NCI-H1930 (cell line): ENCODE measurements at places on chromosomes 6 and 20.

GRCh38 chr6:106124015-106124414 lies 37.9 kb downstream of the PRDM1 start:
- no peak for DNase-seq

- no peak for DNase-seq
Measured at GRCh38 chr20:33781945-33782344, 29.2 kb upstream of the CHMP4B start.

DNA sequence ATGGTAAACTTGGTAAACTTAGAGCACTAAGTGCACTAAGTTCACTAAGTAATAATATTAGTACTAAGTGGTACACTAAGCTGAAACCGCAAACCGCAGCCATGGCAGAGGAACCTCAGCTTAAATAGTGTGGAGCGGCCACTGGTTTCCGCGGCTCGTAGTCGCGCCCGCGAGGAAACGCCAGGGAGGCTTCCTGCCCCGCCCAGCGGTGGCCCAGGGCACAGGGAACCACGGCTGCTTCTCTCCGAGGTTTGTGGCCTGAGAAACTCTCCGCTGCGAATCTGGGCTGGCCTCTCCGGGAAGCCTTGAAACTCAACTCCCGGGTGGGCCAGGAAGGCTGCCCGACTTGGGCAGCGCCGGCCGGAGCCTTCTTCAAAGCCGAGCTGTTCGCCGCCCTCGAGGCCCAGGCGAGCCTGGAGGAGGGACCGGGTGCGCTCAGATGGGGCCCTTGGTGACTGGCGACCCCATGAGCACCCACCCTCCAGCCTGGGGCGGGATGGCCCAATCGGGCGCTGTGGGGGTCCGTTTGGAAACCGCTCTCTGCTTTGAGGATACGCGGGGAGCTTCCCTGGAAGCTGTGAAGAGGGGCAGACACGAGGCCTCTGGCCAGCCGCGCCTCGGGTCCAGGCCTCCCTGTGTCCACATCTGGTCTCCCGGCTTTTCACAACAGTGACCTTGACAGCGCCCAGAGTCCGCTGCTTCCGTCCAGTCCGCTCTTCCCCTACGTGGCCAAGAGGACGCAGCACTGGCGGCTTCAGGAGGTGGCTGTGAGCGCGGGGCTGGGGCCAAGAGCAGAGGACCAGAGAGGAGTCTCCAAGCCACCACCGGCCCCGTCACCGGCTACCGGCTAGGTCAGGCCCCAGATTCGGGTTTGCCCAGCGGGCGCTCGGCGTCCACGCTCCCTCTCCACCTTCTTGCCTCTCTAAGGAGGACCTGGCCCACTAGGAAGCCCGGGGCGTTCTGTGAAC lies 25.4 kb upstream of the HLA-E start:
- no peak for DNase-seq

DNA sequence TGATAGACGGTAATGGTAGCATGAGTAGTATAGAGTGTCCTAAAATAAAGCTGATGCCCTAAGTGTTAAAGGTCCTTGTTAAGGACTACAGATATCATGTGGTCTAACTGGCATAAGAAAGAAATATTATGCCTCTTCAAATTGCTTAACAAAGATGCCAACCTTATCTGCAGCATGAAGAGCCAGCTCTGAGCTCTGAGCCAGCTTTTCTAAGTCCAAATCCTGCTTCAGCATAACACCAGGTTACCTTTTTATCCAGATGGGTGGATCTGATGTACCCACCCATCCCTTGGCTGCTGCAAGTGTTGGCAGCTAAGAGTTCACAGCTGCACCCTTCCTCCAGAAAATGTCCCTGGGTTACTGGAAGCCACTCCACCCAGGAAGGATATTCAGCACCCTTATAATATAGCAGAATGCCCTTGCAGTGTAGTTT lies 83.8 kb downstream of the TENT5A start:
- DNase-seq: no peak

DNA sequence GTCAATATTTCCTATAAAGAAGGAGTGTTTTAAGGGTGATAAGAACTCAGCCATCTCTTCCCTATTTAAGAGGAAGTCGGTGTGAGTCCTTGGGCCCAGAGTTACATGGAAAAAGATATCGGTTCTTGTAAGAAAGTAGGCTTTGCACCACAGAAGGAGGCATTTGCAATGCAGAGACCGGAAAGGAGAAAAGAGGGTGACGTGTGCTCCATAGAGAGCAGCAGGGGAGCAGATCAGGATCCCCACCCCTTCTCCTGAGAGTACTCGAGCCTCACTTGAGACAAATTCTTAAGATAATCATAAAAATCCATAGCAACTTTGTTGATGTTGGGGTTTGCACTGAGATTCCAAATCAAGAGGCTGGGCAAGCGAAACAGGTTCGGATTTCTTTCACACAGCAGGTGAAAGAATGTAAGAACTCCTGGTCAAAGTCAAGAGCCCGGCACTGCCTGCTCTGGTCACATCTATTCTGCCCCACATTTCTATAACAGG lies 27.8 kb downstream of the FOXA2 start:
- DNase-seq: no peak

DNA sequence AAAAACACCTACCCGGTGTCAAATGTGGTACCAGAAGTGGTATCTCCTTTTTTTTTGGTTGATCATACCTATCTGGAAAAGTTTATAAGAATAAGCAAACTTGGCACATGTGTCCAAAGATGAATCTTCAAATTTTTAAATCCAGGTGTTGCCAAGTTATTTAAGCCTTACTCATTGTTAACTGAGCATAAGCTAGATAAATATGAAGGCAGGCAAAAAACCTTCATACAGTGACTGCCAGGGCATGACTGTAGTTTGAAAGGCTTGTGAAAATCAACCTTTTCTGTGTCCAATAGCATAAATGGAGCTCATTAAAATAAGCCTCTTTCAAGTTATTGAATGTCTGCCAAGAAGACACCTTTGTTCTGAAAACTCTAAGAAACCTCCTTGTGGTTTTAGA lies 699.2 kb downstream of the DOK5 start:
- DNase-seq: no peak

- DNase-seq: no peak
Measured at GRCh38 chr20:48673507-48673906, 154.3 kb downstream of the PREX1 start.

DNA sequence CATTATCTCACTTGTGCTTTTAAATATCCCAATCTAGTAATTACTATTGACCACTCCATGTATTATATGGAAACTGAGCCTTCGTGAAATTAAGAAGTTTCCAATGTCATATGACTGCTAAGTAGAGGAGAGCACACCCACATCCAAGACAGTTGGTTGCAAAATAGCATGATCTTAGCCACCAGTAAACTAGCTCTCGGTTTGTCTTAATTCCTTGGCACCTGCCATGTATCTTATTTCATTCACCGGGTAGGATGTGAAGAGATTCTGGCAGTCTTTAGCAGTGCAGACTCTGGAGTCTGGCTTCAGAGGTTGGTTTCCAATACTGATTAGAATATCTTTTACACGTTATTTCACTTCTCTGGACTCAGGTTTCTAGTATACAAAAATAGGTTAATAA lies 270.3 kb downstream of the LAMA2 start:
- no peak for DNase-seq

- DNase-seq: no peak
Measured at GRCh38 chr20:41380551-41381193, 14.1 kb upstream of the EMILIN3 start.

- DNase-seq: no peak
Measured at GRCh38 chr6:131001111-131001736, 61.8 kb downstream of the EPB41L2 start.

- DNase-seq: no peak
Measured at GRCh38 chr6:48678390-48678789, 567.4 kb upstream of the PTCHD4 start.

DNA sequence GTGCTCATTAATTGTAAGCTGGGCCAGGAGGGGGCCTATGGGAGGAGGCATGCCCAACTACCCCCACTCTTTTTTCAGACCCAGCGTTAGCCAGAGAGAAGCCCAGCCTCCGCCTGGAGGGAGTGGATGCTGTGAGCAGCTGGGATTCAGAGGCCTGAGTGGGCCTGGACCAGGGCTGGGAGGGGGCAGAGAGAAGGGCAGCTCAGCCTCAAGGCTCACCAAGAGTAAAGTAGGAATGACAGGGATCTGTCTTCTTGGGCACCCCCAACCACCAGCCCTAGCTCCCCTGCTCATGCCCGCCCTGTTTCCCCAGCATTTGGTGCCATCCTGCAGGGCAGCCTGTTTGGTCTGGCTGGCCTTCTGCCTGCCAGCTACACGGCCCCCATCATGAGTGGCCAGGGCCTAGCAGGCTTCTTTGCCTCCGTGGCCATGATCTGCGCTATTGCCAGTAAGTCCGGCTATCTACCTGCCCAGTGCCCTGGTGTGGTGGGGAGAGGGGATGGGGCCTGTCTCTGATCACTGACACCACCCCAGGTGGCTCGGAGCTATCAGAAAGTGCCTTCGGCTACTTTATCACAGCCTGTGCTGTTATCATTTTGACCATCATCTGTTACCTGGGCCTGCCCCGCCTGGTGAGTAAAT lies 6.8 kb downstream of the SLC29A1 start:
- DNase-seq: no peak
